ENCODE measurements at places on chromosomes 7 and 10.

- DNase-seq = no peak
Measured at GRCh38 chr7:11294965-11295364, 321.3 kb downstream of the PHF14 start.

DNA sequence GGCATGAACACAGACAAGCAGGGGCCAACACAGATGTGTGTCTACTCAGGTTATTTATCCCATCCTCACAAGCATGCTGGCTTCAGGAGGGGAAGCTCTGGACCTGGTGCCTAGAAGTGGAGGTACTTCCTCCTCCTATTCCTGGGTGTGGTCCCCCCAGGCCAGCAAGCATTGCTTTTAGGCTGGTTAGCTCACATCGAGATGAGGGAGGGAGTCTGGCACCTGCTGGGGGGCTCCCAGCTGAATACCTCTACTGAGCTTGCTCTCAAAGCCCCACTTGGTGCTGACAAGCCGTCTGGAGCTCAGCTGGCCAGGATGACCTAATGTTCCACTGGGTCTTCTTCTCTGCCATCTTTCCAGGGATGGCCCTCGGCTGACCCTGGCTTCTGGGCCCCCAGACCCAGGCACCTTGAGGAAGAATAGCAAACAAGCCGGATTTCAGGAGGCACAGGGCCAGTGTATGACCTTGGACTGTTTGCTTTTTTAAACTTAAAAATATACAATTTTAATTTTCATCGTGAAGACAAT is 26.8 kb downstream of the FAM241B start:
- DNase-seq = no peak

- DNase-seq = no peak
Measured at GRCh38 chr7:106201164-106201563, 83.6 kb downstream of the NAMPT start.

DNA sequence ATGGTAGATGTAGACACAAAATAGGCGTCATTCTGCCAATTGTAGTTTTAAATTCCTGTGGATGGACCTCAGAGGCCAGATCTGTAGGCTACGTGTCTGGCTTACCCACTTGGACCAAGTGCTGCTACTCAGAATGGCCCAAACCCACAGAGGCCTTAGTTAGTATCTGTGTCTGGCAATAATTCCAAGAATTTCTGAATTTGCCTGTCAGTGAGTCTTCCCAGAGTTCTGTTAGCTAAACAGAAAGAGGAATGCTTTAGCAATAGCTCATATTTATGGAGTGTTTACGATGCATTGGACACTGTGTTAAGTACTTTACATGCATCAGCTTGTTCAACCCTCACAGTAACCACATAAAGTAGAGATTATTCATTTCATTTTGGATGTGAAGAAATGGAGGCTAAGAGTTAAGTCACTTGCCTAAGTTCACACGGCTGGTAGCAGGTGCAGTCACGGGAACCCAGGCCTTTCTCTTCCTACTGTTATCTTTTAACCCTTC is 231.8 kb downstream of the PTEN start:
- no peak for DNase-seq

- no peak for DNase-seq
Measured at GRCh38 chr7:94491410-94491809, 18.2 kb upstream of the CASD1 start.

- DNase-seq = no peak
Measured at GRCh38 chr10:34181553-34182300, 633.4 kb downstream of the PARD3 start.

GRCh38 chr7:70812511-70812910 is 319.4 kb upstream of the GALNT17 start:
- no peak for DNase-seq

DNA sequence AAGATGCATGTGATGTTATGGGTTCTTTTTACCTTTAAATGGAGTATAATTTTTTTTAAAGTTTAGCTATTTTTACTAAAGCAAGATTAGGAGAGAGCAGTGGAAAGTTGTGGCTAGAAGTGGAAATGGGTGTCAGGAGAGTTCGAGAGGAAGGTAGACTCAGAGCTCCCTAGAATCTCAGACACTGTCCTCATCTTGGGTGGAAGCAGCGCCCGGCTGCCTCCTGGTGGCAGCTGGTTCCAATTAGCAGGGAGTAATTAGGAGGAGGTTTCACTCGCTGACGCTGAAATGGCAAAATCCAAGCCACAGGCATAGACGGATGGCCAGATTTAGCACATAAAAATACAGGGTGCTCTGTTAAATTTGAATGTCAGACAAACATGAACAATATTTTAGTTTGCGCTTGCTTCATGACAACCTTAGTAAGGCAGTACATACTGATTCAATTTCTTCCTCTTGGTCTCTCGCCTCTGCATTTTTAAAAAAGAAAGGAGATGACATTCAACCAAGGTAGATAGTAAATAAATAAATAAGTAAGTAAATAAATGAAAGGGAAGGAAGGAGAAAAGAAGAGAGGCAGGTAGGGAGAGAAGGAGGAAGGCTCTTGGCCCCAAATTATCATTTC is 58.5 kb downstream of the LGI1 start:
- DNase-seq = no peak

GRCh38 chr10:73576178-73576889 is 14.8 kb downstream of the USP54 start:
- no peak for DNase-seq

- no peak for DNase-seq
Measured at GRCh38 chr10:14330388-14331061, at the start of gene FRMD4A. FRMD4A (minus strand) TSS chr10:14330924.

DNA sequence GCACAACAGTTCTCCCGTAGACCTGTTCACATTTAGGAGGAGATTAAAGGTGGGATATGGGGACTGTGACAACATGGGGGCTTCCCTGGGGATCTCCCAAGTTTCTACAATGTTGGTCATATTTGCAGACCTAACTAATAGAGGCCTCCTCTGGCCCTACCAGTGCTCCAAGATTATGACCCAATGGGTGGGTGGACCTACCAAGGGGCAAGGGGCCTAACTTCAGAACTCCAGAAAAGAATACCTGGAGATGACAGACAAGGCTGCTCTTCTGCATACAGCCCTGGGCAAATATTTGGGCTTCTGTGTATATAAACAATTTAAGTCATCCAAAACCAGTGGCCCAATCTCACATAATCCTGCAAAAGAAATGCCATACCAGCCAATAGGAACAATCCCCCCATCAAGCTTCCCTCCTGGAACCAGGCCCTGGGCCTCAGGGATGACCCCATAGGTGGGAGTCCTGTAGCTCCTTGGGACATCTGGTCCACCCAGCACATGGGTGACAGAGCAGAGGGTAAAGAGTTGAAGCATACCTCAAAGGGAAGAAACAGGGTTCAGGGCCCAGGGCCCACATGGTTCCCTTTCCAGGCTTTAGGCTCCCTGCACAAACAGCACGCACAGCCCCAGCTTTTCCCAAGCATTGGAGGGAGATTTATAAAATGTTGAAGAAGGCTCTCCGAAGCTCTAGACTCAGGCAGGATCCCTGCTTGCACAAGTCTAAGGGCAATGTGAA is 86.1 kb upstream of the CHST15 start:
- no peak for DNase-seq
